Pancreas (tissue), 10 donors: ENCODE measurements at places on chromosomes 1 and 21. TPM values are rescaled to one million over a fixed set of nuclear protein-coding genes. Genes with fewer than 3 reads are reported as not detected.

DNA sequence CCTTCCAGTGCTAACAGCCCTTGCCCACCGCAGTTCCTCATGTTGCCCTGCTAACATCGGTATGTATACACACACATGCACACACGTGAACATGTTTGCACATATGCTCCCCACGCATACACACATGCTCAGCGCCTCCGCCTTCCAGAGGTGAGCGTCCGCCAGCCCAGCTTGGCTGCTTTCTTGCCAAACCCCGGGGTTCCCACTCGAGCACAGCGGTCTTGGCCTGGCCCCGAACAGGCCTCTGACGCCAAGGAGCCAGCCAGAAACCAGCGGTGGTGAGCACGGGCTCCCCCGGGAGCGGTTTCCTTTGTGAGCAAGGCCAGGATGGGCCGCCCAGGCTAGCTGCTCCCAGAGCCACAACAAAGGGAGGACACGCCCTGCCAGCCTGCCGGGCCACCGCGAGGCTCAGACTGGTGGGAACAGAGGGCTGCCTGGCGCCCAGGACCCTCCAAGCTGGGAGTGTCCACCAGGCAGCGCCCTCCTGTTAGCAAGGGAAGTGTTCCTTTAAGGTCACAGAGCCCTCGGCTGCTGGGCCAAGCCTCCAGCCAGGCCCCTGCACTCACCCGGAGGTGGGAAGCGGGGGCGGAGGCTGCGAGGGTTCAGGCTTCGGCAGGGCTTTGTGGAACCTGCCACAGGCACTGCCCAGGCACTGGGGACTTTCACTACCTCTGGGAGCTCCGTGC, 65.4 kb downstream of the ALPL start:
- no peak for DNase-seq

DNA sequence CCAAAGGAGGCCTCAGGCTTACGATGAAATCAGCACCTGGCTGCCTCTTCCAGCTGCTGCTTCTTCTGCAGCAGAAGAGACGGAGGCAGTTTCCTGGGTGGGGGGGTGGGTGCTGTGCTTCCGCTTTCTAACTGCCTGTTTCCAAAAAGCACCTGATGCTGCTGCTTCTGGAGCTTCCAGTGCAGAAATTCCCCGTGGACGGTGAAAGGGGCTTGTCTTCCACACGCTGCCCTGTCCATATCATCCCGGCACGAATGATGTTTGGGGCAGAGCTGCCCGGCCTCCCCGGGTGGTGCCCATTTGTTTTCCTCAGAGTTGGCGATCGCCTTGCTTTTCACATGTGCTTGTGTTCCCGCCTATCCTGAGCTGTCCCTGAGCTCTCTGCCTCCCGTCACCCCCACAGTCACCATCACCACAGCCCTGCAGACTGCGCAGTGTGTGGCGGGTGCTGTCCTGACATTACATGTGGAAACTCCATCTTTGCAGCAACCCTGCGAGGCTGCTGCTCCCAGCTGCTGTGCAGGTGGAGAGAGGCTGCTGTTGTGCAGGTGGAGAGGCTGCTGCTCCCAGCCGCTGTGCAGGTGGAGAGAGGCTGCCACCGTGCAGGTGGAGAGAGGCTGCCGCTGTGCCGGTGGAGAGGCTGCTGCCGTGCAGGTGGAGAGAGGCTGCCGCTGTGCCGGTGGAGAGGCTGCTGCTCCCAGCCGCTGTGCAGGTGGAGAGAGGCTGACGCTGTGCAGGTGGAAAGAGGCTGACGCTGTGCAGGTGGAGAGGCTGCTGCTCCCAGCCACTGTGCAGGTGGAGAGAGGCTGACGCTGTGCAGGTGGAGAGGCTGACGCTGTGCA, 1.8 kb downstream of the TTLL10 start:
- DNase-seq = peak; percentile 23

DNA sequence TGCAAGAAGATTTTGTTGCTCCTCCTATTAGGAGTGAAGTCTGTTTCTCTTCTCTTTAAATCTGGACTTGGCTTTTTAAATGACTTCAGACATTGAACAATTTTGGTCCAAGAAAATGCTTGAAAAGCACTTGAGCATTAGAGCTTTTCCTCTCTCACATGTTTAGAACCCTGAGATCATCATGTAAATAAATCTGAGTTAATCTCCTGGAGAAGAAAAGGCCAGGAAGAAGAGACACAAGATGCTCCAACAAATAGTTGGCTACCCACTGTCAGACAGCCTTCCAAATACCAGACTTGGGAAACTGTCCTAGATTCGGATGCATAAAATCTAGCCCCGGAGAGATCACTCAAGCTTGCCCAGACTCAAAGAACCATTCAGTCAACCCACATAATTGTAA, 1353.1 kb upstream of the ADGRL4 start:
- no peak for DNase-seq

- DNase-seq = no peak
Observed at GRCh38 chr21:32476661-32477423, 64.3 kb downstream of the EVA1C start.

DNA sequence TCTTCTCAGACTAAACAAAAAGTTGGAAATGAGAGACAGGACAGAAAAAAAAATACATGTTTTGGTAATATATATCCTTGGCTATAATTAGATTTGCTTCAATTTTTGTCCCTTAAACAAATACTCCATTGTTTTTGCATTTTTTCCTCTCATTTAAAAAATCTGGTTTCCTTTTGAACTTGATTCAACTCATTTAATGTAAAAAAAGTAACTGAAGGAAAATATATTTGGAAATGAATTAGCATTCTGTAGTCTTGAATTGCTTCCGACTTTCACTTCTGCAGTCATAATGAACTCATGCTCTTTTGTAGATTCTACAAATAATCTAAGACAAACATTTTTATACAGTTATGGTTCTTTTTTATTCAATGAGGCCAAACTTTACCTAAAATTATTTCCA, 309.1 kb downstream of the HMCN1 start:
- no peak for DNase-seq

DNA sequence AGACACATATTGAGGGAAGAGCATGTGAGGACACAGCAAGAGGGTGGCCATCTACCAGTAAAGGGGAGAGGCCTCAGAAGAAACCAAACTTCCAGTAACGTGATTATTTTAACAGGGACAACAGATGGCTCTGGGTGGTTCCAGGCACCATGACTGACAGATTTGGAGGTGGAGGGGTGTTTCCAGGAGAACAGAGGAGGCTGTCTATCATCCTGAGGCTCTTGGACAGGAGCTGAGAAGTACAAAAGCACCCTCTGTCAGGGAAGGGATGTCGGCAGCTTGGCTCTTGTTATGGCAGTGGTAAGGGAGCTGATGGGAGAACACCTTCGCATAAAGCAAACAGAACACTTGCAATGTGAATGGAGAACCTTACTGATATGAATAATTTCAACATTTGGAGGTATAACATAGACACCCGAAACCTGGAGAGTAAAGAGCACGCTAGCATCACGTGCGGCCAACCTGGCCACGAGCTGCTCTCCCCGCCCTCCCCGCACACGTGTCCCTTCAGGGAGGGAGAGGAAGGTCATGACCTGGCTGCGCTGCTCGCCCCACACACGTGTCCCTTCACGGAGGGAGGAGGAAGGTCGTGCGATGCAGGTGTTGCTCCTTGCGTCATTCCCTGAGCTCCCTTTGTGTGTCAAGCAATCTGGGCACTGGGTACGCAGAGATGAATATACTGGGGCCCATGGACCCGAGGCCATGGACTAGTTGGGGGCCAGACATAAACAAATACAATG, 37.5 kb upstream of the NLRP3 start:
- no peak for DNase-seq

- no peak for DNase-seq
Observed at GRCh38 chr1:67431869-67432578, 1.8 kb upstream of the SERBP1 start.

- no peak for DNase-seq
Observed at GRCh38 chr21:32351428-32351827, 41.4 kb downstream of the URB1 start.

- no peak for DNase-seq
Observed at GRCh38 chr1:194367121-194367520, 1180.7 kb upstream of the B3GALT2 start.

GRCh38 chr1:241366196-241366595, 9.2 kb upstream of the RGS7 start:
- DNase-seq = no peak

GRCh38 chr1:150730130-150730721, 9.5 kb upstream of the HORMAD1 start:
- no peak for DNase-seq

DNA sequence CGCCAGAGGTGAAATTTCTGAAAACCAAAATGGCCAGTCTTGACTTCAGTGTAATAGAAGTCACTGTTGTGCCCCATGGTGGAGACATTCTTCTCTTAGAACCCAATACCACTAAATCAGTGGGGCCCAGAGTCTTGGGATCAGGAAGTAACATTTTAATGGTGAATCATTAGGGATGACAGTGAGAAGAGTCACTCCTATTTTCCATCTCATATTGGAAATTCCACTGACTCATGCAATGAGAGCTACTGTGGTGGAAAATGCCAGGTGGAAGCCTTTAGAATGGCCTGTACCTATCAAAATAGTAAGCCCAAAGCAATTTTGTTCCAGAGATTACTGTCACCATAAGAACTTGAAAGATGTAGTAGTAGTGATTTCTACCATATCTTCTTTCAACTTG, 20.6 kb upstream of the PPM1J start:
- no peak for DNase-seq

NUCKS1 gene
- total RNA-seq = 42.2 TPM

SAMSN1 gene
- 5.0 TPM for total RNA-seq

CHI3L1 gene
- 9.0 TPM for total RNA-seq

OR2L2 gene
- not detected for total RNA-seq

AMIGO1 gene
- 4.4 TPM for total RNA-seq
